ENCODE measurements at places on chromosomes 3 and 15. TPM values are rescaled to one million over a fixed set of nuclear protein-coding genes. Genes with fewer than 3 reads are reported as not detected.

DNA sequence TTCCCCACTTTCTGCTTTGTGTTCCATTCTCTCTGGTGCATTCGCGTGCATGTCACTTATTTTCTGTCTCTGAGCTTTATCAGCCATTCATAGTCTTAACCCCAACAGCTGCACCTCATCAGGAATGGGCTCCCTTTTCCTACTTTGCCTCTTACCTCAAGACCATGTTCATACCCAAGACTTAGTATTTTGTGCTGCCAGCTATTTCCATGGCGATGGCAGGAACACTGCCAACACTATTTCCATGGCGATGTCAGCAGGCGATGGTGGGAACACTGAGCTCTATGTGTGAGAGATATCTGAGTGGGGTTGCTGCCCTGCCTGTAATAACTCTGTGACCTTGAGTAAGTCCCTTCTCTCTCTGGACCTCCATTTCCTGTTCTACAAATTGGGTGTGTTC, 5.5 kb downstream of the ZNF35 start:
- no peak overlapping the region for H3K4me3 ChIP-seq
- H3K4me1 ChIP-seq, result peaks cover 2% of the 10 kb centered on the region
- H3K27ac ChIP-seq, result no peak overlapping the region
- no peak for DNase-seq

GRCh38 chr3:21979706-21980105, 228.7 kb upstream of the ZNF385D start:
- no peaks in the 10 kb centered on the region for H3K36me3 ChIP-seq
- DNase-seq, result no peak
- no peaks in the 10 kb centered on the region for H3K27me3 ChIP-seq
- no peak overlapping the region for H3K27ac ChIP-seq

DNA sequence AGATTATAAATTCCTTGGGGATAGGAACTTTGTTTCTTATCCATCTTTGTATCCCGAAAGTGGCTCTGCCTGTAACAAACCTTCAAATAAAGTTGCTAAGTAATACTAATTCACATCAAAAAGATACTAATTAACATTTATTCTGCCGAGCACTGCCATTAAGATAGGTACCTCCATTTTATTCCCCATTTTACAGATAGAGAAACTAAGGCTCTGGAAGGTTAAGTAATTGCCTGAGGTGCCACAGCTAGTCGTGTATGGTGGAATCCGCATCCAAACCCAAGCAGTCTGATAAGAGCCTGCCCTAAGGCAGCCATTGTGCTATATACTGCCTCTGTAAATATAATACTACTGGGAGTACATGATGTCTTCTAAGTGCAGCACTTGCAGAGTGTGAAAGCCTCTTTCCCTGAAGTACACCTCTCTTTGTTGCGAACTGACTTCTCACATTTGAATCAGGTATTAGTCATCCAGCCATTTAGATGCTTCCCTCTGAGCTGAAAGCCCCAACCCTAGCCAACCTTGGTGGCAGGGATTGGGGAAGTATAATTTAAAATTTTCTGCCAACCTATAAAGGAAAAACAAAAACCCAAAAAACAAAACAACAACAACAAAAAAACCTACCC, 78.5 kb upstream of the CHD2 start:
- H3K36me3 ChIP-seq, result no peaks in the 10 kb centered on the region
- H3K27ac ChIP-seq, result peak overlapping the region; percentile 77
- H3K4me1 ChIP-seq, result peaks cover 59% of the 10 kb centered on the region
- H3K4me3 ChIP-seq, result peak overlapping the region; percentile 43
- no peaks in the 10 kb centered on the region for H3K27me3 ChIP-seq

- H3K27me3 ChIP-seq, result peaks cover 32% of the 10 kb centered on the region
- no peak overlapping the region for H3K27ac ChIP-seq
- H3K4me3 ChIP-seq, result no peak overlapping the region
- H3K4me1 ChIP-seq, result peaks cover 4% of the 10 kb centered on the region
These were observed 11.6 kb downstream of the IGF2BP2 start for GRCh38 chr3:185813205-185813604.

- H3K4me1 ChIP-seq, result peaks cover 14% of the 10 kb centered on the region
- DNase-seq, result no peak
- no peaks in the 10 kb centered on the region for H3K36me3 ChIP-seq
- no peak overlapping the region for H3K27ac ChIP-seq
- H3K4me3 ChIP-seq, result no peak overlapping the region
These were observed 25.6 kb upstream of the EIF4A2 start for GRCh38 chr3:186757686-186758220.

DNA sequence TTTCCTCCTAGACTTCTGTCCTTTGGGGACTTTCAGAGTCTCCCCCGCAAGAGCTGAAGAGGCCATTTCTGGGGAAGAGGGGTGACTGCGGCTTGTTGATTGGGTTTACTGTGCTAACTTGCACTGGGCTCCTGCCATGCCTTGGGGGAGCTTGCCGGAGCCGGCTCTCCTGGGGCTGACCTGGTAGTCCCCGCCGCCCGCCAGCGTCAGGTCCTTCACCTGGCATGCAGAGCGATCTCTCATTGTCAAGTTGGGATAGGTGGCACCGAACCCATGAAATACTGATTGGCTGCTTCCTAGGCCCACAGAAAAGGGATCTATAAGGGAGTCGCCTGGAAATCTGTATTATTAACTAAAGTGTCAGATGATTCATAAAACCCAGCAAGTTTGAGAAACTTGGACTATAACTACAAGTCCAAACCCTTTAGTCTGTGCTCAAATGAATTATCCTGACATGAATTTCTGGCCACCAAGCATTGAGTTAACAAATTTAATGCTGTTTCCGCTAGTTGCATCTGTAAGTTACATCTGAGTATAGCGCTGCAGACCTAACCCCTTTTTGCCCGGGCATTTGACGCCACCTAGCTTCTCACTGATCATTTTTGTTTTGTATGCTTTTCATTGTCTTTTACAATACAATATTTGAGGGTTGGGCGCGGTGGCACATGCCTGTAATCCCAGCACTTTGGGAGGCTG, 607 bp upstream of the IMP3 start:
- no peaks in the 10 kb centered on the region for H3K27me3 ChIP-seq
- peaks cover 23% of the 10 kb centered on the region for H3K4me1 ChIP-seq
- peaks cover 25% of the 10 kb centered on the region for H3K36me3 ChIP-seq
- H3K4me3 ChIP-seq, result peak overlapping the region; percentile 87

GAP43 gene
- total RNA-seq, result 0.16 TPM

- DNase-seq, result no peak
- H3K36me3 ChIP-seq, result peaks cover 6% of the 10 kb centered on the region
- no peak overlapping the region for H3K4me3 ChIP-seq
- no peaks in the 10 kb centered on the region for H3K27me3 ChIP-seq
- peaks cover 9% of the 10 kb centered on the region for H3K4me1 ChIP-seq
These were observed 54.0 kb upstream of the SKOR1 start for GRCh38 chr15:67771189-67771800.

GHRL gene
- total RNA-seq, result 0.41 TPM

DNA sequence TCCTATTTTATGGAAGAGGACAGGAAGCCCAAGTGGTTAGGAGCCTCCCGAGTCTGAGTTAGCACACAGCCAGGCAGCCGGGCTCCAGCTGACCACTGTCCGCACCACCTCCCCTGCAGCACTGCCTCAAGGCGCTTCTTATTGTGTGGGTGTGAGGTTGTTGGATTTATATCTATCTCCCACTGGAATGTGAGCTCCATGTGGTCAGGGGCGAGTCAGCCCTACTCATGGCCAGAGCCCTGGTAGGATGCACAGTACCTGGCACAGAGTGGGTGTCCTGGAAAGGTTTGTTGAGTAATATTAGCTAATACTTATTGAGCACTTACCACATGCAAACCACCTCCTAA, 9.7 kb upstream of the FBLN2 start:
- H3K4me3 ChIP-seq, result no peak overlapping the region
- no peak overlapping the region for H3K27ac ChIP-seq
- peaks cover 16% of the 10 kb centered on the region for H3K4me1 ChIP-seq
- DNase-seq, result no peak
- peaks cover 11% of the 10 kb centered on the region for H3K27me3 ChIP-seq

SCN11A gene
- 0.12 TPM for total RNA-seq

NOX5 gene
- not detected for total RNA-seq

DNA sequence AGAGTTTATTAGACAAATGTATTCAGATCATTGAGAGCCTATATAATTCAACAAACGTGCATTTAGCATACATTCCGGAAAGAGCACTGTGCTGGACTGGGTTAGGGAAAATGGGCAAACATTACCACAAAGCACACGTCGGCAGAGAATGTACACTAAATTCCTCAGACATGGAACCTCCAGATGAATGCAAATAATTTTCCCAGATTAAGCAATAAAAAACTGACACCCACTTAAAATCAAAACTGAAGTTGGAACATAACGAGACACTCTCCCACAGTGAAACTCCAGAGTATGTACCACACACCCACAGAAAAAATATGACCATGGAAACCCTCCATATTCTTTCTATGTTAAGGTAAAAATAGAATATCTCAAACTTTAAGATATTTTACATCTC, 4.8 kb downstream of the SECISBP2L start:
- no peak for DNase-seq
- no peaks in the 10 kb centered on the region for H3K36me3 ChIP-seq
- no peaks in the 10 kb centered on the region for H3K27me3 ChIP-seq
- no peak overlapping the region for H3K4me3 ChIP-seq
- no peak overlapping the region for H3K27ac ChIP-seq

GRCh38 chr3:61532739-61533500, 28.5 kb upstream of the PTPRG start:
- H3K27me3 ChIP-seq, result peaks cover 13% of the 10 kb centered on the region
- no peaks in the 10 kb centered on the region for H3K36me3 ChIP-seq
- H3K4me1 ChIP-seq, result no peaks in the 10 kb centered on the region
- H3K27ac ChIP-seq, result no peak overlapping the region
- no peak for DNase-seq
